ENCODE measurements at places on chromosomes 16 and 17.

- peak; percentile 55 for DNase-seq
These were observed 11.2 kb downstream of the PIK3R5 start for GRCh38 chr17:8954339-8954738.

- no peak for DNase-seq
These were observed 5.9 kb upstream of the CAPN15 start for GRCh38 chr16:521381-522210.

- DNase-seq, result no peak
These were observed 13.0 kb upstream of the HOXB9 start for GRCh38 chr17:48639136-48639535.

DNA sequence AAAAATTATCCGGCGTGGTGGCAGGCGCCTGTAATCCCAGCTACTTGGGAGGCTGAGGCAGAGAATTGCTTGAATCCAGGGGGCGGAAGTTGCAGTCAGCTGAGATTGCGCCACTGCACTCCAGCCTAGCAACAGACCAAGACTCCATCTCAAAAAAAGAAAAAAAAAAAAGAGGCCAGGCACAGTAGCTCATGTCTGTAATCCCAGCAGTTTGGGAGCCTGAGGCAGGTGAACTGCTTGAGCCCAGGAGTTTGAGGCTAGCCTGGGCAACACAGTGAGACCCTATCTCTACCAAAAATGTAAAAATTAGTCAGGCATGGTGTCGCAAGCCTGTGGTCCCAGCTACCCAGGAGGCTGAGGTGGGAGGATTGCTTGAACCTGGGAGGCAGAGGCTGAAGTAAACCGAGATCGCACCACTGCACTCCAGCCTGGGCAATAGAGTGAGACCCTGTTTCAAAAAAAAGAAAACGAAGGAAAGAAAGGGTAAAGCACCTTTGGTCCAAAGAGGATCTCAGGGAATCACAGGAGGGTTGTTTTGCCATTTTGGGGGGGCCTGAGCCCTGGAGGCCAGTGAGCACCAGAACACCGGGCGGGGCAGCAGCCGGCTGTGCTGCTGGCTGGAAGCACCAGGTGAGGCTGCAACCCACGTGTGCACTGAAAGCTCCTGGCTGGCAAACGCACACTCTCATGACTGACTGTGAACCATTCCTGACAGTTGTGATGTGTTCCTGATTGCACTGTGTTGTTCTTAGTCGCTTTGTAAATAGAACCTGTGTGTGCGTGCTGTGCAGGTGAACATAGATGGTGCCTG lies 18.4 kb downstream of the HS3ST6 start:
- no peak for DNase-seq

DNA sequence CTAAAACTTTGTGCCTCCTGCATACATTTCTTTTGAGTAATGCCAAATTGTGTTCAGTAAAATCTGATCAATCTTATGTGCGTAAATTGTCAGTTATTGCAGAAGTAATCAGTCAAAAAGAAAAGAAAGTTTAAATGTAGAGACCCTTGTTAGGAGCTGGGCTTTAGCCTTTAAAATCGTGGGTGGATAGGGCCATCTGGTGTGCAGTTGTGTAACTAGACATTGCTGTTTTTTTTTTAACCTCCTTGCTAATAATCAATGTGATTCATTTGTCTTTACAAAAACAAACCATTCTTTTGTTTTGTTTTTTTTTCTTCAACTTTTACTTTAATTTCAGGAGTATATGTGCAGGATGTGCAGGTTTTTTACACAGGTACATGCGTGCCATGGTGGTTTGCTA lies 5.3 kb upstream of the WWOX start:
- DNase-seq, result no peak

DNA sequence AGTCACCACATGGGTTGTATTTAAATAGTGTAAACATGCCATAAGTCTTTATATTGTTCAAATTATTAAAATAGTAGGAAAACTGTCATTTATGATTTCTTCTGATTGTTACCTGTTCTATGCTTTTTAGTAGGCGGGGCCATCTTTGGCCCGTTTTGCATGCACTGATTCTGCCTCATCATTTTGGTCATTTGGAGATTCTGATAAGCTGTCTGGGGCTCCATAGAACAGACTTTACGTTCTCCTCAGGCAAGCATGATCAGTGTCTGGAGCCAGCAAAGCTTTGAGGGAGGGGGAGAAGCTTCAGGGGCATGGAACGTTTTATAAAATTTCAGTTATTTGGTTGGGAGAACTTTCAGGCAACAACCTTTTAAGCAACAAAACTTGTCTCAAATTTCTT lies 8.8 kb downstream of the NDEL1 start:
- no peak for DNase-seq
